Neural progenitor cell (in vitro differentiated cells): ENCODE measurements at places on chromosomes 4 and X. TPM values are rescaled to one million over a fixed set of nuclear protein-coding genes. Genes with fewer than 3 reads are reported as not detected.

The CLDN2 gene
- not detected in 2 replicates for total RNA-seq

The CXorf65 gene
- not detected in 2 replicates for total RNA-seq

The HSFX2 gene
- 0.56 and 0.77 TPM in 2 replicates for total RNA-seq

The DOK7 gene
- total RNA-seq: 0.22 TPM in 1 of 2 replicates, not detected in the other

The ZBTB33 gene
- 33.1 and 45.6 TPM in 2 replicates for total RNA-seq

The MAP9 gene
- total RNA-seq: 14.2 and 29.1 TPM in 2 replicates

The RBPJ gene
- 105 and 120 TPM in 2 replicates for total RNA-seq

The ARHGAP36 gene
- total RNA-seq: 0.22 TPM in 1 of 2 replicates, not detected in the other

GRCh38 chrX:134623293-134624045 lies 34.8 kb downstream of the PLAC1 start:
- DNase-seq: no peak

GRCh38 chr4:56371426-56372220 lies 15.7 kb downstream of the AASDH start:
- DNase-seq: peak; percentile 54

GRCh38 chrX:105744291-105744690 lies 78.0 kb upstream of the NRK start:
- no peak for DNase-seq

- DNase-seq: no peak
Measured at GRCh38 chr4:130486186-130486585, 1390.2 kb downstream of the C4orf33 start.

DNA sequence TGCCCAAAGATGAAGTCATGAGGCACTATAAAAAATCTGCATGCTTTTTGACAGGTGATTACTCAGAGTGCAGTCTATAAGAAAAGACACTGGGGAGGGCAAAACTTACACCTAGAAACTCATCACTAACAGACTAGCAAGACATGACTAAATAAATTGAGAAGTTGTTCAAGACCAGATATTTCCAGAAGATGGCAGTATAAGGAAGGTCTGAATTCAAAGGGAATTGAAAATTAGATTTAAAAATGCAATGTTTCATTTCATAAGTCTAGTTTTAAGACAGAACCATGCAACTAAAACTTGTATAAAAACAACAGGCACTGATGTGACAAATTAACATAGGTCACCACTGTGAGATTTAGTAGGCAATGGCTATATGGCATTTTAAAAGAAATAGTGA lies 232.5 kb upstream of the POF1B start:
- no peak for DNase-seq

- peak; percentile 30 for DNase-seq
Measured at GRCh38 chrX:111652719-111653118, 28.3 kb upstream of the ALG13 start.

DNA sequence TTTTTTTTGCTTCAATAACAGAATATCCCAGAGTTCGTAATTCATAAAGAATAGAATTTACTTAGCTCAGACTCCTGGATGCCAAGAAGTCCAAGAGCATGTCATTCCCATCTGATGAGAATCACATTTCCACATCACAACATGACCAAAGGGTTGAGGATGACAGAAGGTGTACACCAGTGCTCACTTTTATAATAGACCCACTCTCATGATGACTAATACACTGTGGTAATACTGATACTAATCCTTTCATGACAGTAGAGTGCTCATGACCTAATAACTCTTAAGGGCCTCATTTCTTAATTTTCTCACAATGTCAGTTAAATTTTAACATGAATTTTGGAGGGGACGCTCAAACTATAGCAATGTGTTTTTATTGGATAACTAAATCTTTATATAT lies 69.2 kb downstream of the ZNF732 start:
- no peak for DNase-seq

DNA sequence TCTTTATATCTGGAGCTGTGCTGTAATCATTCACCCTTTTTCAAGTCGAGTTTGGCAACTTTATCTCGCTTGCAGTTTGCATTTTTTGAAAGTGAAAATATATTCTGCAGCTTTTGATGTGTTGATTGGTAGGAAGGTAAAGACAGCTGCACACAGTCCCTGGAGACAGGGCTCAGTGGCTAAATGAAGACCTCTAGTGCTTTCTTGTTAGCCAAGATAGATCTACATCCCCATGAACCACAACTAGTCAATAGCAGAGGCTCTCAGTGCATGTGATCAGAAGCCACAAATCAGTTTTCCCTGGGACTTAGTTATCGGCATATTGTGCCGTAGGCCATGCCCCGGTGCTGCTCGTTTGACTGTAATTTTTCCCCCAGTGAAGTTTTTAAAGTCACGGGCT lies 587.7 kb upstream of the PITX2 start:
- no peak for DNase-seq

DNA sequence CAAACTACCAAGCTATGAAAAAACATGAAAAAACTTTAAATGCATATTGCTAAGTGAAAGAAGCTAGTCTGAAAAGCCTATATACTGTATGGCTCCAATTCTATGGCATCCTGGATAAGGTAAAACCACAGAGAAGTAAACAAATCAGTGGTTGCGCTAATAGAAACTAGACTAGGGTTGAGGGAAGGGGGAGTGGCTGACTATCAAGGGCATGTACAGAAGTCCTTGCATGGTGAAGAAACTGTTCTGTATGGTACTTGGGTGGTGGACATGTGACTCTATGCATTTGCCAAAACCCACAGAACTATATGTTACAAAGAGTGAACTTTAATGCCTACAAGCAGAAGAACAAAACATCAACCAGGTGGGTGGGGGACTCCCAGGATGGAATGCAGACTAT lies 96.8 kb downstream of the MTMR1 start:
- DNase-seq: no peak

DNA sequence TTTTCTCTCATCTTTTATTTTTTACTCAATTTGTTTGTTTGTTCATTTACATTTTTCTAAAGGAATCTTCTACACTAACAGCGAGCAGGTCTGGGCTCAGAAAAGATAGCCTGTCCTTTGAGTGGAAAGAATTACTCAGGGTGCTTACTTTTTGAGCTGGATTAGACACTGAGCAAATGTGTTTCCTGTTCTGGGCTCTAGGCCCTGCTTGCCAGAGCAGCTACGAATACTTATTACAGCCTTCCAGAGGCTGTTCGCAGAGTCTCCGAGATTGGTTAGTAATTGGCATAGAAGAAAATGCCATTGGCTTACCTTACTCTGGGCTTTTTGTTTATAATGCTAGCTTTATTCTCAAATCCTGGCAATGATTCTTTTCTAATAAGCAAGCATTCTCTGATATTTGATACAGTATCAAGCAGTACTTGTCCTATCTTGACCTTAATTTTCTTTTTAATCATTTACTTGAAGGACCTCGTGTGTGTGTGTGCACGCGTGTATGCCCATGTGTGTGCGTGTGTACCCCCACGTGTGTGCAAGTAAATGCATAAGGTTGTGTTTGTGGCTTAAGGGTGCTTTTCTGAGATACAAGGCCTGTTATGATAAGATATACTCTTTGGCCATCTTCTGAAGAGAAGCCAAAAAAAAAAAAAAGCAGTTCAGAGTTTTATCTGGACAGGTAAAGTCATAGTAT lies 76.2 kb upstream of the GRXCR1 start:
- DNase-seq: no peak

DNA sequence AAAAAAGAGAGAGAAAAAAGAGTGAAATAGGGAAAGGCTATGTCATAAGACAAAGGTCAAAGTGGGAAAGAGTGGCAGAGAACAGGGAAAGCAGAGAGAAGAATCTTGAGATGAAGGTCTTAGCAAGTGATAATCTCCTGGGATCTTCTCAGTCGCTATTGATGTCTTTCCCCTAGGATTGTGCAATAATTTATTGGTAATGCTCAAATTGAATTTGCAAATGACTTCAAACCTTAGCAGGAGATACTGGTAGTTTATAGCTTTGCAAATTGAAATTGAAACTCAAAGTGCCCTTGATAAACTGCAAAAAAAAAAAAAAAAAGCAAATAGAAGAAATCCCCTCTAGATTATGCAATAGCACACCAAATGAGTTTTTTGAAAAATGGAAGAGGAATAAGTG lies 45.7 kb upstream of the MID1 start:
- no peak for DNase-seq

DNA sequence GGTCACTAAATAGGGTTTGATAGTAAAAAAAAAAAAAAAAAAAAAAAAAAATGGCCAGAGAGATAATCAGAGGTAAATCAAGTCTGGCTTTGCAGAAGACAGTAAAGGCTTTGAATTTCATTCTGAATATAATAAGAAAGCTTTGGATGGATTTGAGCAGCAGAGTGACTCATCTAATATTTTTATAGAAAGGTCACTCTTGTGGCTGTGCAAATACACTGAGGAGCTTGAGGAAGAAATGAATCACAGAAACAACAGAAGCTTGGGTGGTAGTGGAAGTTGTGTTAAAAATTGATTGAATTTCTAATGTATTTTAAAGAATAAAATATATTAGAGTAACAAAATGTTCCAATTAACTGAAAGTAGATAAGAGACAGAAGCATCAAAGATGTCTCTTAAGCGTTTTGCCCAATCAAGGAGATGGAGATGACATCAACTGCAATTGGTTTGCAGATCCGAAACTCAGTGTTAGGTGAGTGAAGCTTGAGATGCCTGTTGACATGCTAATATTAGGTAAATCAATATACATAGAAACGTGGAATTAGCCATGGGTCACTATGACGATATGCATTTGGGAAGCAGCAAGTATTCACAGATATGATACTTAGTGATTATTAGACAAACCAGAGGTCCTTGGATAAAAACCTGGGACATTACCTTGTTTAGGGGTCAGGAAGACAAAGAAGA lies 280.5 kb downstream of the GPM6A start:
- DNase-seq: no peak
